AG08395 (cell line): ENCODE measurements at places on chromosomes 7 and 10.

DNA sequence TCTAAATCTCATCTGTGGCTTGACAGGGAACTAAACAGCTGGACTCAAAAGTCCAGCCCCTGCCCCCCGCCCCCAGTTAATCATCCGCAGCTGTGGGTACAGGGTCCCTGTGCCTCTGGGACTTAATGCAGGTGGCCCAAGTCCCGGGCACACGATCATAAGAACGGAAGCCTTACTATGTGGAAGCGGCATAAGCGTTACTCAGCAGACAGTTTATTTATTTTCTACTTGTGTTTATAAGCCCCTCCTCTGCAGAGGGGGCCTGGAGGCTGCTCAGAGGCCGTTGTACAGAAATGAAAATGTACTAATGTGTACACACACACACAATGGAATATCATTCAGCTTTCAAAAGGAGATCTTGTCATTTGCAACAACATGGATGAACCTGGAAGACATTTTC is 158.0 kb upstream of the TNS3 start:
- no peak for DNase-seq

DNA sequence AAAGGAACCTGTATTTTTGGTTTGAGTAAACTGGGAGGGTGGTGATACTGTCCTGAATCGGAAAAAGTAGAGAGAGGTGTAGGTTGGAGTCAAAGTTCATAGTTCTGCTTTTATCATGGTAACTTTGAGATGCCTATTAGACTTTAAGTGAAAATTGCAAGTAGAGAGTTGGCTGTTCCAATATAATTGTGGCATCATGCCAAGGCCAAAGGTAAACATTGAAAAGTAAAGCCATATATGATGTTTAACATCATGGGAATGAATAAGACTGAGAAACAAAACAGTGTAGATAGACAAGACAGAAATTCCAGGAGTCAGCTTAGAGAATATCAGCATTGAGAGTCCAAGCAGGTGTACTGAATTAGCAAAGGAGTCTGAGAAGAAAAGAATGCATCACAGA is 570.9 kb downstream of the HTR7 start:
- no peak for DNase-seq

- DNase-seq: no peak
These were observed 1.9 kb upstream of the ASB15 start for GRCh38 chr7:123599766-123600165.

DNA sequence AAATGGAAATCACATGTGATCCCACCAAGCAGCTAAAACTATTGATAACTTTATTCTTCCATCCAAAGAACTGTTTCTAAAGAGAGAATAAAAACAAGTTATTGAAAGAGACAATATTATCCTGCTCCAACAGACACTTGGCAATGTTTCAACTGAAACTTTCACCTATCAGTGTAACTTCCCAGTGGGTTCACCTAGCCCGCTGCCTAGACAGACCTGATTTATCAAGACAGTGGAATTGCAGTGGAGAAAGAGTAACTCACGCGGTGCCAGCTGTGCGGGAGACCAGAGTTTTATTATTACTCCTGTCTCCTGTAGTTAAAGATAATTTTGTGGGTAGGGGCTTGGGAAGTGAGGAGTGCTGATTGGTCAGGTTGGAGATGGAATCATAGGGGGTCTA is 199.8 kb downstream of the AHR start:
- no peak for DNase-seq

DNA sequence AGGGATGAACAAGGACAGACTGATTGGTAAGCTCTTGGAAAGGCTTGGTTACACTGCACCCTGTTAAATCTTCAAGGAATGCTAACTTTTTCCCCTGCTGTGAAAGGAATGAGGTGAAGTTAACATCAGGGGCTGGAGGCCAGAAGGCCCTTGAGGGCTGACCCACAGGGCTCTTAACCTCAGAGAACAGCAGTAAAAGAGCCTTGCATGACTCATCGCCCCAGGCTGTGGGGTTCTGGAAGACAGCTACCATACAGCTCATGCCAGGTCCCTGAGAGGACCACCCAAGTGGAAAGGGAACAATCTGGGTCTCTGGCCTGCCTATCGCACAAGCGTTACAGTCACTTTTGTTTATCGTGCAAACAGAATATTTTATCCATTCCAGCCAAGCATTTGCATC is 54.4 kb downstream of the CYP2C9 start:
- DNase-seq: no peak

- no peak for DNase-seq
These were observed 8.9 kb downstream of the WAC start for GRCh38 chr10:28541717-28542365.

DNA sequence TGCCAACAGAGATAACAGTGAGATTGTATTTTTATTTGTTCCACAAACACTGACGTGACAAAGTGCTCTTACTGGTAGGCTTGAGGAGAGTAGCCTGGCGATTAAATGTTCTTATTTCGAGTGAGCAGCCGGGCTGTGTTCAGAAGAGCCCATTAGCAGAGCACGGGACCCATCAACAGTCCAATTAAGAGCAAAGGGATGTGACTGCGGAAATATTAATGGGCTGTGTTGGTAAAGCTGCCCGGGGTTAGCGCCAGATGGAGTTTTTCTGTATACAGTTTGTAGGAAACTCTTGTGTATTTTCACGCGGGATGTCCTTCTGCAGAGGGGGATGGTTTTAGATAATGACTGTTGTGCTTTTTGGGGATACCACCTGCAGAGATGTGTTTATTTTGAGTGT is 104.3 kb downstream of the KIAA1217 start:
- no peak for DNase-seq

GRCh38 chr7:42232275-42232674 is 4.7 kb downstream of the GLI3 start:
- DNase-seq: peak; percentile 50

- no peak for DNase-seq
These were observed 394.7 kb downstream of the AUTS2 start for GRCh38 chr7:69992938-69993337.

- DNase-seq: peak; percentile 41
These were observed 50.8 kb downstream of the C10orf120 start for GRCh38 chr10:122648599-122649428.

- no peak for DNase-seq
These were observed 177.4 kb downstream of the CELF2 start for GRCh38 chr10:11194859-11195586.

DNA sequence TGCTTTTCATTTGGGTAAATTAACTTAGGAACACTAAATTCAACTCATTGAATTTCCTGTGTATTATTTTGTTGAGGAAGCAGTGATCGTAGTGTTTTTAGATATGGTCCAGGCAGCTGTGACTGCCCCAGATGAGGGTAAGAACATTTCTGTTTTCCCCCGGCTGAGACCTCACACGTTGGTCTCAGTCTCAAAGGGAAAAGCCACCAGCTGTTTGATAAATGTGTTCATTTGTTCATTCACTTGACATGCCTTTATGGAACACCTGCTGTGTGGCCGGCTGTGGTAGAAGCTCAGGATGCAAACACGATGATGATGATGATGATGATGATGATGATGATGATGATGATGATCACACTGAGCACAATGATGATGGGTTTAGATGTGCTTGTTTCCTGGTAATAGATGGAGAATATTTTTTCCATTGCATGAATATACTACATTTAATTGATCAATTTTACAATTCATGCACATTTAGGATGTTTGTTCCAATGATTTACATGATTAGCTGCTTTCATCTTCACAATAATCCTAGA is 125.6 kb upstream of the ZNF32 start:
- no peak for DNase-seq

GRCh38 chr10:70908406-70909296 is 20.3 kb upstream of the PCBD1 start:
- DNase-seq: no peak

DNA sequence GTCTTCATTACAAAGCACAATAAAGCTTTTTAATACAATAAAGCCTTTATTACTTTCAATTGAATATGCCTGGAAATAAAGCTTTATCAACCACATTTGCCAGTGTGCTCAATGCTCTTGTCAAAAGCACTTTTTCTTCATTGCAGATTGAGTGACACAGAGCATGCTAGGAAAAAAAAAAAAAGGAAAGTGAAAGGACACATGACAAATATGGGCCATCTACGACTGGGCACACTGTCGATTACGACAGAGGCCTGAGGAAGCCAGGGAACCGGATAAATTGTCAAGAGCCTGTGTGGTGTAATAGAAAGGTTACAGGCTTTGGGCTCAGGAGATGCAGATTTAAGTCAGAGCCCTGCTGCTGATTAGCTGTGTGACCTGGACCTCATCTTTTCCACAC is 84.8 kb upstream of the LRGUK start:
- no peak for DNase-seq

- DNase-seq: no peak
These were observed 73.1 kb downstream of the ADCYAP1R1 start for GRCh38 chr7:31125171-31125570.

DNA sequence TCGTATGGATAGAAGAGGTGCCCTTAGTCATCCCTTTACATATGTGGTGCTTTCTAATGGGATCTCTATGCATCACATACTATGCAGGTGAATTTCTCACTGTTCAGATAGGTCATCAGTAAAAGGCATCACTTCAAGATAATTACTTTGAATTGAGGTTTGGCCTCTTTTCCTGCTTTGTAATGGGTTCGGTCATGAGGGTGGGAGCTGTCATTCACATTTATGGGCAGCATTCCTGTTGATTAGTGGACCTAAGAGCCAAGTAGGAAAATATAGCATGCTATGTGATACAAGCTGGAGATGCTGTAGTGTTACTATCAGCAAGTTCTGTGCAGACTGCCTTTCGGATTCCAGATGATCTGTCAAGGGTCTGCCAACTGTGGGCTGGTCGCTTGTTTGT is 156.3 kb downstream of the LCOR start:
- DNase-seq: no peak

DNA sequence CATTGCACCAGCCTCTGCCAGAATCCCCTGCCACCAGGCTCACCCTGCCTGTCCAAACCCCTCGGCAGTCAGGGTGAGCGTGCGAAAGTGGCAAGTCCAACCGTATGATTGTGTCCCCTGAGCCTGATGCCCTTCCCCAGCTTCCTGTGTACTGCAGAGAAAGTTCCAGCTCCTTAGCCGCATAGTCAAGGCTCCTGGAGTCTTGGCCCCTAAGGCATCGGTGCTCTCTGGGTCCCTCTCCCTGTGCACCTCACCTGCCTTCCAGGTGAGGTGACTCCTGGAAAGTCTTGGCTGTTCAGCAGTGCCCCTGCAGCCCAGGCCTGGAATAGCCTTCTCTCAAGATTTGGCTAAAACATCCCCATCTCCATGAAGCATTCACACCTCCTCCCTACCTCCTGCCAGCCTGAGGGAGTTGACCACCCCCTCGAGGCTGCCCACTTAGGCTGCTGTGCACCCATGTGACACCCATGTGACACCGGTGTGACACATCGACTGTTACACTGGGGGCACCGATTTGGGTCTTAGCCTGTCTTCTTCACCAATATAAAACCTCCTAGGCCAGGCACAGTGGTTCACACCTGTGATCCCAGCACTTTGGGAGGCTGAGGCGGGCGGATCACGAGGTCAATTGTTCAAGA is 56.1 kb upstream of the ELN start:
- no peak for DNase-seq

GRCh38 chr10:50653142-50653541 is 29.4 kb upstream of the SGMS1 start:
- DNase-seq: peak; percentile 32

DNA sequence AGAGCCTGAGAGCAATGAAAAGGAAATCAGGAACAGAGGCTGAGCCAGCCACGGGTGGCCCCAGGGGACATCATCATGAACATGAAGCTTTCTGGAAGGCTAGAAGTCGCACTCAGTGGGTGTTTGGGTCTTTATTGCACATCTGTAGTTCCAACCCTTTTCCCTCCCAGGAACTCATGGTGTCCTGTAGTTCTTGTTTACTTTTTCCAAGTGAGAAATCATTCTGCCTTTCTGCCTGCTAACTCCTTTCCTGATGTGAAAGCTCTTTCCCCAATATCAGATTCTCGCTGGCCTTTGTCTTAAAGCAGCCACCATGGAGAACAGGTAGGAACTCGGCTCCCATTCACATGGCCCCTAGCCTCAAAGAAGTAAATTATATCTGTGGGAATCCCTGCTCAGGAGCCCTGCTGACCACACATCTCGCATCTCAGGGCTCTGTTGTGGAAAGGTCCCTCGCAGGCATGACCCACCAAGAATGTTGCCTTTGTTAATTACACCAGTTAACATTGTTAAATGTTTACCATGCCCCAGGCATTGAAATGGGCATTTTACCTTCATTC is 542.7 kb downstream of the TNS3 start:
- DNase-seq: no peak
